ENCODE measurements at places on chromosomes 11 and 22. TPM values are rescaled to one million over a fixed set of nuclear protein-coding genes. Genes with fewer than 3 reads are reported as not detected.

DNA sequence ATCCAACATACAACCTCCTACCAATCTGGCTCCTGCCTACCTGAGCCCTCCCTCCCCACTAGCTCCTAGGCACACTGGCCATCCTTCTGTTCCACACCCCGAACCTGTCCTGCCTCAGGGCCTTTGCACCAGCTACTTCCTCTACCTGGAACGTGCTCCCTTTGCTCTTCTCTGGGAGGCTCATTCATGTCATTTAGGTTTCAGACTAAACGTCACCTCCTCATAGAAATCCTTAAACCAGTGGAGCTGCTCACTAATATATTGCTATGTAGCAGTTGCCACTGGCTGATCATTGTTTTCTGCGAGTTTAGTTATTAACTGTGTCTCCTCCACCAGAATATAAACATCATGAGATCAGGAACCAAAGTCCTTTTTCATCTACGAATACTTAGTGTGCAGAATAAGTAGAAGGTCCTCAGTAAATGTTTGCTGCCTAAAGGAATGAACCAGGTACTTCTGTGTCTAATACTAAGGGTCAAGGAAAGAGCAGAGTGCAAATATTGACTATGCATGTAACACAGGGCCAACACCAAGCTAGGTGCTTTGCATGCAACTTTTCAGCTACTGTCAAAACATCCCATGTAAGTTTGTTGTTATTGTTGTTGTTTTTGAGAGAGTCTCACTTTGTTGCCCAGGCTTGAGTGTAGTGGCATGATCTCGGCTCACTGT lies 277.6 kb upstream of the SYN3 start:
- H3K4me1 ChIP-seq, result no peaks in the 10 kb centered on the region
- DNase-seq, result no peak
- no peak overlapping the region for H3K27ac ChIP-seq

DNA sequence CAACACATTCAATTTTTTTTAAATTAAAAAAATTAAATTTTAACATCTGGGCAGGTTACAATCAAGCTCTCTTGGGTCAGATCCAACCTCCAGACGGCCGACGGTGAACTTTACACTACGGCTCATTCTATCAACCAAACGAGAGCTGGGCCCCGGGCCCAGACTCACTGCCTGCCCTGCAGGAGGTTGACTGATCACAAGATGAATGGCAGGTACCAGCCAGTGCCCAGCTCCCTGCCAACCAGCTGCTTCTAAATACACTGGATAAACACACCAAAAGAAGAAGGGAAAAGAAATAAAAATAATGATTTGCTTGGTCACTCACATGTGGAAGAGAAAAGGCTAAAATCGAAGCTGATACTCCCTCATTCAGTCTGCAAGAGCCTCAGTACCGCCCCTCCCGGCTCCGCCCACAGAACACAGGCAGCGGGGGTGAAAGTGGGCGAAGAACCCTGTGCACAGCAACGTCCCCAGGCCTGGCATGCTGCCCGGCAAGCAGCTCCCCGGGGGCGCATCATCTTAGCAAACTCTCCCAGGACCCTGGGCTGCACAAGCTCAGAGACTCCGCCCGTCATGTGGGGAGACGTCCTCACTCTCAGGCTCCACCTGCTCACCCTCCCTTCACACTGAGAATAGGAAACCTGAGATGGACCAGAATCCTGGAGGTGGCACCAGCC lies 303.4 kb downstream of the SHANK2 start:
- H3K36me3 ChIP-seq, result no peaks in the 10 kb centered on the region
- H3K27me3 ChIP-seq, result no peaks in the 10 kb centered on the region
- H3K4me1 ChIP-seq, result no peaks in the 10 kb centered on the region
- no peak overlapping the region for H3K27ac ChIP-seq
- no peak overlapping the region for H3K4me3 ChIP-seq

DNA sequence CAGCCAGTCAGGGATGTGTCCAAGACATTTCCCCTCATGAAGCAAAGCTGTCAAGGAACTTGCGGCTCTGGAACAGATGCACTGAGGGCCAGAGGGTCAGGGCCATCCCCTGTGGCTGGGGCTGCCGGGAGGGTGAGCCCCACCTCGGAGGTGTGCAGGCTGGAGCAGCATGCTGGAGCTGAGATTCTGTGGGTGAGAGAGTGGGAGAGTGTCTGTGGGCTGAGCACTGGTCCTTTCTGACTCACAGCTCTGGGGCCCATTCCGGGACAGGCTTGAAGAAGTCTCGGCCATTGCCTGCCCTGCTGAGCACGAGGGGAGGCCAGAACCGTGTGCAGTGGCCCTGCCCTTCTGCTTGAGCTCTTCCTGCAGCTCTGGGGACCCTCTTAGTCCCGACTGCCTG lies 2.1 kb downstream of the OMP start:
- no peaks in the 10 kb centered on the region for H3K36me3 ChIP-seq
- DNase-seq, result no peak
- no peak overlapping the region for H3K4me3 ChIP-seq
- H3K27ac ChIP-seq, result no peak overlapping the region
- no peaks in the 10 kb centered on the region for H3K4me1 ChIP-seq

The MMP3 gene
- not detected for total RNA-seq

The TBX10 gene
- not detected for total RNA-seq

DNA sequence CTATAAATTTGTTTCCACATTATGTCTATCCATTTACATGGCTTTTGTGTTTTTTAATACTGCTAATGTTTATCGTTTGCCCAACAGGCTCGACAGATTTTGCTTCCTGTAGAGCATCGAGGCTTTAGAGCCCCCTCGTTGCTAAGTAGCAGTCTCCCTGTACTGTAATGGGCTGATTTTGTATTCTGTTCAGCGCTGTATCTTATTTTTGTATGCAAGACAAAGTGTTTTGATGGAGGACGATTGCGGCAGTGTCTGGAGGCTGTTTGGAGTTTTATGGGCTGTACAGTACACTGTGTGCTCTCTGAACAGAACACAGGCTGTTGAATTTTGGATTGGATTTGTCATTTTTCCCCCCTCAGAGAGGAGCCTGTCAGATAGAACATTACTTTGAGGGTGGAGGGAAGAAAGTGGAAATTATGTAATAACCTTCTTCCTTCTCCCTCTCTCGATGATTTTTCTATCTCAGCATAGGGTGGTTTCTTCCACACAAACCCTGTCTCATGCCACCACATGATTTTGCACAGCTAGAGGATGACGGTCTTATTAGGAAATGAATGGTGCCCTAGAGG lies 104.4 kb downstream of the ZBTB16 start:
- H3K4me3 ChIP-seq, result no peak overlapping the region
- H3K4me1 ChIP-seq, result peaks cover 95% of the 10 kb centered on the region
- no peaks in the 10 kb centered on the region for H3K27me3 ChIP-seq
- H3K36me3 ChIP-seq, result no peaks in the 10 kb centered on the region

GRCh38 chr22:24164940-24165339 lies 16.3 kb upstream of the SUSD2 start:
- DNase-seq, result no peak
- no peaks in the 10 kb centered on the region for H3K27me3 ChIP-seq
- no peak overlapping the region for H3K4me3 ChIP-seq
- H3K36me3 ChIP-seq, result peaks cover 91% of the 10 kb centered on the region

DNA sequence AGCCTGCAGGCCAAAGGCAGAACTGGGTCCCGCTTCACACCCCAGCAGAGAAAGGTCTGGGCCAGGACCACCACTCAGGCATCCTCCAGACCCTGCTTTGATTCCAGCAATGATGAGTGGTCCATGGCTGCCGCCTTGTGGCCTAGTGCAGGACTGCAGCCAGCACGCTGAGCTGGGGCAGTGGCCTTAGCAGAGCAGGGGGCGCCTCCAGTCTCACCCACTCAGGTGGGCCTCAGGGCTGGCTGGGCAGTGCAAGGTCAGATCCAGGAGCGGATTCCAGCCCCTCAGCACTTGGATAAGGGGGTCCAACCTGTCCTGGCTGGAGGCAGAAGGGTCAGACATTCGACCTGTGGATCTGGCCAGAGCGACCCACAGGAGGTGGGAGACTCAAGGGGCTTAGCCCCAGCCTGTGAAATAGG lies 9.6 kb upstream of the PDE2A start:
- peak; percentile 70 for DNase-seq
- H3K4me1 ChIP-seq, result peaks cover 5% of the 10 kb centered on the region

- H3K27ac ChIP-seq, result no peak overlapping the region
- H3K4me3 ChIP-seq, result no peak overlapping the region
- H3K4me1 ChIP-seq, result no peaks in the 10 kb centered on the region
Observed at GRCh38 chr11:113464416-113464815, 10.8 kb downstream of the DRD2 start.

Measured in natural killer cell (primary cell).